Left lung (tissue), 14 donors: ENCODE measurements at places on chromosomes 1 and 21. TPM values are rescaled to one million over a fixed set of nuclear protein-coding genes. Genes with fewer than 3 reads are reported as not detected.

S100A2 gene
- polyA plus RNA-seq, result 1.0 TPM

MAB21L3 gene
- polyA plus RNA-seq, result 0.09 TPM

DTL gene
- 27.5 TPM for polyA plus RNA-seq

CIART gene
- 8.7 TPM for polyA plus RNA-seq

KIF17 gene
- 7.3 TPM for polyA plus RNA-seq

EPHA2 gene
- 30.8 TPM for polyA plus RNA-seq

GRIK1 gene
- polyA plus RNA-seq, result 0.38 TPM

DNA sequence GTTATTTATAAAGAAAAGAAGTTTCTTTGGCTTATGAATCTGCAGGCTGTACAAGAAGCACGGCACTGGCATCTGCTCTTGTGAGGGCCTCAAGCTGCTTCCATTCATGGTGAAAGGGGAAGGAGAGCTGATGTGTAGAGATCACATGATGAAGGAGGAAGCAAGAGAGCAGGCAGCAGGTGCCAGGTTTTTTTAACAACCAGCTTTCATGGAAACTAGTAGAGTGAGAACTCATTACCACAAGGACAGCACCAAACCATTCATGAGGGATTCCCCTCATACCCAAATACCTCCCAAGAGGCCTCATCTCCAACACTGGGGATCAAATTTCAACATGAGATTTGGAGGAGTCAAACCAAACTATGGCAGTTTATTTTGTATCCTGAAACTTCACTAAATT is 85.8 kb upstream of the CAMK1G start:
- no peak for DNase-seq
- H3K4me1 ChIP-seq, result no peaks in the 10 kb centered on the region

- peaks cover 27% of the 10 kb centered on the region for H3K4me1 ChIP-seq
- DNase-seq, result peak; percentile 82
- peaks cover 8% of the 10 kb centered on the region for H3K27me3 ChIP-seq
- peak overlapping the region; percentile 73 for H3K27ac ChIP-seq
- H3K36me3 ChIP-seq, result peaks cover 19% of the 10 kb centered on the region
- peak overlapping the region; percentile 76 for H3K4me3 ChIP-seq
Observed at GRCh38 chr1:16612332-16613172, 812 bp downstream of the NBPF1 start.

DNA sequence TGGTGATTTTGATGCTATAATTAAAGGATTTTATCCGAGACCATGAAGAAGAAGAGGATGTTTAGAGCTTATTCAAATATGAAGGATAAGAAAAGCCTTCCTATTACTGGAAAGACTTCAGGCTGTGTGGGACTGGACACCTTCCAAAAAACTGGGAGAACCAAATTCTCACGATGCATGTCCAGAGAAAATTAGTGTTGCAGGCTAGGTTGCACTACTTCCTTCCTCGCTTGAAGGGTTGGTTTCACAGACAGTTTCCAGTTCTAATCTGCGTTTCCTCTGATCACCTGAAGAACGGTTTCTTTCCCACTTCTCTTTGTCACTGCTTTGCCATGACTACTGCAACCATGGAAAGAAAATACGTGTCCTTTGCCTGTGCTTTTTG is 2.0 kb downstream of the MTARC2 start:
- H3K27me3 ChIP-seq, result no peaks in the 10 kb centered on the region
- peaks cover 43% of the 10 kb centered on the region for H3K4me1 ChIP-seq
- DNase-seq, result peak; percentile 44
- H3K27ac ChIP-seq, result peak overlapping the region; percentile 91
- H3K4me3 ChIP-seq, result peak overlapping the region; percentile 65

DNA sequence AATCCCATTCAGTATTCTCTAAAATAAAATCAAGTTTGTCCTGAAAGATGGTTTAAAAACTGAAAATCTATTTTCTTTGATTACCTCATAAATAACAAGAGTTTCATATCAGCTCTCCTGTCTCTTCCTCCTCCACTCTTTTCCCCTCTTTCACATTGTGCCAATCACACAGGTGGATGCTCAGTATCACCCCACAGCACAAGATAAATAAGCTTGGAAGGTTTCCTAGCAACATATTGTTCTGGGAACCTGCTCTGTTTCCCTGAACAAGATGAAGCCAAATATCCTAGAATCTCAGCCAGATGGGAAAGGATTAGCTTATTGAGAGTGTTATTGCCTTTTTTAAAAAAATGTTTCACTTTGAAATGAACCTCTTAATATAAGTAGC is 45.7 kb upstream of the CACYBP start:
- H3K27me3 ChIP-seq, result no peaks in the 10 kb centered on the region
- no peak overlapping the region for H3K4me3 ChIP-seq
- no peak overlapping the region for H3K27ac ChIP-seq
- H3K4me1 ChIP-seq, result peaks cover 23% of the 10 kb centered on the region

GRCh38 chr21:29581393-29581792 is 282.7 kb downstream of the BACH1 start:
- H3K27me3 ChIP-seq, result no peaks in the 10 kb centered on the region
- H3K4me1 ChIP-seq, result no peaks in the 10 kb centered on the region
- H3K27ac ChIP-seq, result no peak overlapping the region
- no peak overlapping the region for H3K4me3 ChIP-seq
- H3K36me3 ChIP-seq, result no peaks in the 10 kb centered on the region

- no peak overlapping the region for H3K27ac ChIP-seq
- peaks cover 5% of the 10 kb centered on the region for H3K4me1 ChIP-seq
- DNase-seq, result no peak
- no peaks in the 10 kb centered on the region for H3K27me3 ChIP-seq
- no peak overlapping the region for H3K4me3 ChIP-seq
Observed at GRCh38 chr1:82920418-82921248, 1078.3 kb downstream of the TTLL7 start.

GRCh38 chr1:74773582-74773981 is 40.6 kb downstream of the TYW3 start:
- no peak overlapping the region for H3K27ac ChIP-seq
- no peaks in the 10 kb centered on the region for H3K4me1 ChIP-seq
- no peak overlapping the region for H3K4me3 ChIP-seq
- no peak for DNase-seq
- peaks cover 4% of the 10 kb centered on the region for H3K27me3 ChIP-seq

DNA sequence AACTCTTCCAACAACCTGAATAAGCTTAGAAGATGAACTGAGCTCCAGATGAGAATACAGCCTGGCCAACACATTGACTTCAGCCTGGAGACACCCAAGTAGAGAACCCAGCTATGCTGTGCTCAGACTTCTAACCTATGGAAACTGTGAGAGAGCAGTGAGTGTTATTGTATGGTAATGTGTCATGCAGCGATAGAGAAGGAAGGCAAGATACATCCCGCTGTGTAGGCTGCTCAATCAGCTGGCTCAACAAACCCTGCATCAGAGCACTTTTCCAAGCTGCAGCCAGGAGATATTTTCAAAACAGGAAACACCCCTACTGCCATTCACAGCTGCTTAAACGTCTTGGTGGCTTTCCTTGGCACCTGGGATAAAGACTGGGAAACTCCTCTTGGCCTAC is 321.3 kb downstream of the SIPA1L2 start:
- no peaks in the 10 kb centered on the region for H3K36me3 ChIP-seq
- DNase-seq, result no peak
- H3K27me3 ChIP-seq, result no peaks in the 10 kb centered on the region
- H3K27ac ChIP-seq, result no peak overlapping the region
- no peaks in the 10 kb centered on the region for H3K4me1 ChIP-seq

GRCh38 chr1:31054349-31054748 is 11.2 kb downstream of the PUM1 start:
- H3K27me3 ChIP-seq, result no peaks in the 10 kb centered on the region
- no peak overlapping the region for H3K27ac ChIP-seq
- peaks cover 85% of the 10 kb centered on the region for H3K4me1 ChIP-seq
- H3K4me3 ChIP-seq, result no peak overlapping the region

GRCh38 chr1:106897976-106898375 is 158.5 kb upstream of the PRMT6 start:
- no peaks in the 10 kb centered on the region for H3K4me1 ChIP-seq
- no peaks in the 10 kb centered on the region for H3K27me3 ChIP-seq
- no peak overlapping the region for H3K27ac ChIP-seq
- no peak for DNase-seq
- no peaks in the 10 kb centered on the region for H3K36me3 ChIP-seq

- DNase-seq, result peak; percentile 78
- no peaks in the 10 kb centered on the region for H3K27me3 ChIP-seq
Observed at GRCh38 chr1:119160866-119161265, 20.4 kb upstream of the WARS2 start.

GRCh38 chr1:14878124-14878523 is 275.4 kb upstream of the TMEM51 start:
- DNase-seq, result no peak
- no peaks in the 10 kb centered on the region for H3K27me3 ChIP-seq
- no peak overlapping the region for H3K4me3 ChIP-seq
- H3K27ac ChIP-seq, result no peak overlapping the region

DNA sequence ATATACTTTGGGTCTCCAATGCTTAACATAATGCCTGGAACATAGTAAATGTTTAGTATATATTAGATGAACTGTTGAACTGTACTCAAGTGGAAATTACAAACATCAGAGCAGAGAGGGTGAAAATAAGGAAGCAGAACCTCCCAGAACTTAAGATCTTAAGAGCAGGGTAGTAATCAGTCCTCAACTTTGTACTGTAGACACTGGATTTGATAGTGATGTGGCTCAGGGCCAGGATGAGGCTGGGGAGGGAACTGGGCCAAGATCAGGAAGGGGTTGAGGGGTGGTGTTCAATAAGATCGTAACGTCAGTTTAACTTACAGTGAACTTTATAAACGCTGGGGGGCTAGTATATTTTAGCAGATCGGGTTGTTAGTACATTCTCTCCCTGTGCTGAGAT is 15.4 kb downstream of the MPZL1 start:
- H3K36me3 ChIP-seq, result no peaks in the 10 kb centered on the region
- H3K27ac ChIP-seq, result no peak overlapping the region
- no peak for DNase-seq
- H3K27me3 ChIP-seq, result no peaks in the 10 kb centered on the region

DNA sequence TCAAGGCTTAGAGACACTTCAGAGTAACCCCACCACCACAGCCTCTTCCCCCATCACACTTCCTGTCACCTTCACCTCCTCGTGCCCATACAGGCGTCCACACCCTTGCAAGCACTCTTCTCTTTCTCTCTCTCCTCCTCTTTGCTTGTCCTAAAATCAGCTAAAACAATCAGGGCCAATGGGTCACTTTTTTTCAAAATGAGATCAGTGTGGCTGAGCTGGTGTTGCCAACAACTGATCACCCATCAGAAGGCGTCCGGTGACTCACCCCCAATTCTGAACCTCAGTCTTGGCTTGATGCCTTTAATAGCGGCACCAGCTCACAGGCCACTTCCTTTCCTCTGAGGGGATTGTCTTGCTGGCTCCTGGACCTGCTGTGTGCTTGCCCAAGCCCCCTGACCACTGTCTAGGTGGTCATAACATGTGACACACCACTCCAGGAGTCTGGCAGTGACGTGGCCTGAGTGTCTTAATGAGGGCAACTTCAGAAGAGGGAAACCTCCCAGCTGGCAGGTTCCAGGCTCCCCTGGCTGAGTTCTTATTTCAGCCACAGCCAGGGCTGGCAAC is 1.6 kb downstream of the DRAXIN start:
- peaks cover 40% of the 10 kb centered on the region for H3K27me3 ChIP-seq
- H3K4me1 ChIP-seq, result no peaks in the 10 kb centered on the region
- H3K36me3 ChIP-seq, result no peaks in the 10 kb centered on the region
- no peak for DNase-seq
- H3K27ac ChIP-seq, result no peak overlapping the region
- no peak overlapping the region for H3K4me3 ChIP-seq

DNA sequence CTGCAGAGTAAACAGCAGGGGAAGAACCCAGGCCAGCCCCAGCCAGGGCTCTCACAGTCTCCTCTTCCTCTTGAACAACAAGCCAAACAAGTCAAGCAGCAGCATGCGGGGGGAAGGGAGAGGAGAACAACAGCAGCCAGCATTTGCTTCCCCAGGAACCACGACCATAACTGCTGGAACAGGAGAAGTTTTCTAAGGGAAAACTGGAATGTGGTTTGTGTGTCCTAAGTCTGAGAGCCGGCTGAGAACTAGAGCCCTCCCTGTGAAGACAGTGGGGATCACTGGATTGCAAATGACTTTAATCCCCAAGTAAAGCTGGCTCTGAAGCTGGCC is 48.2 kb downstream of the COQ8A start:
- no peak for DNase-seq
- peak overlapping the region; percentile 33 for H3K27ac ChIP-seq
- H3K36me3 ChIP-seq, result no peaks in the 10 kb centered on the region
- peaks cover 12% of the 10 kb centered on the region for H3K4me1 ChIP-seq
- no peaks in the 10 kb centered on the region for H3K27me3 ChIP-seq

- no peaks in the 10 kb centered on the region for H3K4me1 ChIP-seq
- peaks cover 28% of the 10 kb centered on the region for H3K36me3 ChIP-seq
- no peak overlapping the region for H3K27ac ChIP-seq
- no peak for DNase-seq
- H3K27me3 ChIP-seq, result no peaks in the 10 kb centered on the region
Observed at GRCh38 chr1:115694805-115695204, 53.0 kb downstream of the VANGL1 start.

DNA sequence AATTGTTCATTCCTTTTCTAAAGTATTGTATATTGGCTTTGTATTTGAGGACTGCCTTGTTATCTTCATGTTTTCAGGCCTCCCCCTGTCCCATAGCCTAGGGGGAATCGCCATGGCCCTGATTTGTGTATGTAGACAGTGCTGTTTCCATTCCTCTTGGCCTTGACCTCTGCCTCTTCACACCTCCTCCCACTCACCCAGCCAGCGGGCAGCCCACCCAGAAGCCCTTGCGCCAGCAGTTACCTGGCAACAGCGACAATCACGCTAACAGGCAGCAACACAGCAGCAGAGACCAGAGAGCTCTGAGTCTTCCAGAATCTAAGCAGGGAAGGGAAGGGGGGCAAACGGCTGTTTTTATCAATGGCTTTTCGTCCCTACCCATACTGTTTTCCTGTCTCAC is 50.0 kb upstream of the NPL start:
- no peak overlapping the region for H3K27ac ChIP-seq
- H3K4me1 ChIP-seq, result no peaks in the 10 kb centered on the region
- H3K4me3 ChIP-seq, result no peak overlapping the region
- DNase-seq, result no peak

DNA sequence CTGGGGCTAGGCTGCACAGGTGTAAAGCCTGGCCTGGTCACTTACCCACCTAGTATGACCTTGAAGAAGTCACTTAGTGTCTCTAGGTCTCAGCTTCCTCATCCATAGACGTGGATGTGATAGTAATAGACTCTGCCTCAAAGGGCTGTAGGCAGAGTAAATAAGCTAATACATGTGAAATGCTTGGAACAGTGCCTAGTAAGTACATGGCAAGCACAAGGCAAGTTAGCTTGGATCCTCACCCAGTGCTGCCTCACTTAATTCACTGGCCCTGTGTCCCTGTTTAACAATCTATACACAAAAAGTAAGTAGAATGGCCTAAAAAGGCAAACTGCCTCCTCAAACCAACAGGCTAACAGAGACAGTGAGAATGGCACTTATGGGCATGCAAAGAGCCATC is 167.8 kb downstream of the PIGK start:
- H3K4me3 ChIP-seq, result no peak overlapping the region
- DNase-seq, result no peak
- H3K36me3 ChIP-seq, result no peaks in the 10 kb centered on the region
- no peaks in the 10 kb centered on the region for H3K27me3 ChIP-seq
- no peaks in the 10 kb centered on the region for H3K4me1 ChIP-seq

DNA sequence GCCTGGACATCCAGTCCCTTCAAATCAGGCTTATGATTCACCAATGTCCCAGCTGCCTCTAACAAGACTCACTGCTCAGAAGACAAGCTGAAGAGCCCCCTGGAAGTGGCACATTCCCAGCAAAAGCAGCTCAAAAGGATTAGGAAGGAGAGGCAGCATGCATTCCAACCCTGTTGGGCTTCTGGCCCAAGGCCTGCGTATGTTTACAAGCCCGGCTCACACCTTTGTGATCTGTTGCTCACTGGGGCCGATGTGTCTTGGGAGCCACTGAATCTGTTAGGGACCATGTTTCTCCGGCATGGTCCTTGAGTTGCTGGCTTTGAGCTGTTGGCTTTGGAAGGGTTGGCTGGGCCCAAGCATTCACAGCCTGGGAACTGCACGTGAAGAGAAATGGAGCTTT is 81.2 kb upstream of the C1orf174 start:
- DNase-seq, result no peak
- no peaks in the 10 kb centered on the region for H3K27me3 ChIP-seq
- no peaks in the 10 kb centered on the region for H3K36me3 ChIP-seq
- H3K27ac ChIP-seq, result no peak overlapping the region
